ENCODE measurements at places on chromosomes 2 and 18.

GRCh38 chr2:205407984-205408383 lies 274.3 kb upstream of the NRP2 start:
- DNase-seq: no peak

DNA sequence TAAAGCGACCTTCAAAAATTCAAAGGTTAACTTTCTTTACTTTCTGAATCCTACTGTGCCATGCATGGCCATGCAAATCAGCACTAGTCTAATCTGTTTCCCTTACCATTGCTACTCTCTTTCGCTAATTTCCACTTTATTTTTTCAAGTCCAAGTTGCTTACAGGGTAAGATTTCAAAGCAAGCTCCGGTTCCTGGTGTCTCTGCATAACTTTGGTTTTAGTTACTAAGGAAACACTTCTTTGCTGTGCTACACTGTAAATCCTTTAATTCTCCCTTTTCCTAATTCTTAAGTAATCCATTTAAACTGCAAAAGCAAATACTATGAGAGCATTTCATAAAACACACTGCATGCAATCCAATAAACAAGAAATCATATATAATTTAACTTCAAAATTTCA lies 383.5 kb upstream of the LYPD1 start:
- no peak for DNase-seq

GRCh38 chr18:69898241-69898861 lies 49.3 kb downstream of the CD226 start:
- no peak for DNase-seq

DNA sequence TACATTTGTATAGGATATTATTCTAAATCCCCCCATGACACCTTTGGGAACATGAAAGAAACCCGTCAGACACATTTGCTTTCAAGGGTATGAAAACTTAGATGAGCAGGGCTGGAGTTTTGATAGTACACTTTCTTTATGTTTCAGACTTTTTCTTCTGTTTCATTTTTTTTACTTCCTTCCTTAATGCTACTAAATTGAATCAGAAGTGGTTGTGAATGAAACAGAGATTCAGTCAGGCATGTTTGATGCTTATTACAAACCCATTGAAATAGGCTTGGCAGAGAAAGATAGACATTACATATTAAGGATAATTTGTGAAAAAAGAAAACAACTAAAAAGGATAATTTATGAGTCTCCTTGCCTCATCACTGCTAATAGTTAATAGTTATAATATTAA lies 26.8 kb downstream of the SLC30A6 start:
- no peak for DNase-seq

- no peak for DNase-seq
These were observed 89.2 kb downstream of the NYAP2 start for GRCh38 chr2:225488743-225489142.

GRCh38 chr2:133130548-133131246 lies 437.6 kb downstream of the NCKAP5 start:
- peak; percentile 9 for DNase-seq

GRCh38 chr2:6828299-6828584 lies 37.5 kb downstream of the CMPK2 start:
- peak; percentile 75 for DNase-seq

DNA sequence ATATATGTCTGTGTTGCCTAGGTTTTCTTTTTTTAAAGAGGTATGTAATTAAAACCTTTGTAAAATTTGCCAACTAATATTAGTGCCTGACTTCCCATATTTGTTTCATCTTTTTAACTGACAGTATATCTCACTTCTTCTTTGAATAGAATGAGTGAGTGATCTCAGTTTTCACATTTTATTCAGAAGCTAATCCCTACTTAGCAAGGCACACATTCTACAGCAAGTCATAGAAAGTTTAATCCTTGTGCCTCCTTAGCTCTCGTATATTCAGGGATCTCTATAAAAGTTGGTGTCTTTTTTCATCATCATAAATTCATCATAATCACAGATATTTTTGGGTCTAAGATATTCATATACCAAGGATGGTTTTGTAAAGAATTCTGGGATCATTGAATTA lies 66.6 kb downstream of the RIF1 start:
- no peak for DNase-seq

- DNase-seq: no peak
These were observed 107.4 kb downstream of the PXDN start for GRCh38 chr2:1636791-1637415.

DNA sequence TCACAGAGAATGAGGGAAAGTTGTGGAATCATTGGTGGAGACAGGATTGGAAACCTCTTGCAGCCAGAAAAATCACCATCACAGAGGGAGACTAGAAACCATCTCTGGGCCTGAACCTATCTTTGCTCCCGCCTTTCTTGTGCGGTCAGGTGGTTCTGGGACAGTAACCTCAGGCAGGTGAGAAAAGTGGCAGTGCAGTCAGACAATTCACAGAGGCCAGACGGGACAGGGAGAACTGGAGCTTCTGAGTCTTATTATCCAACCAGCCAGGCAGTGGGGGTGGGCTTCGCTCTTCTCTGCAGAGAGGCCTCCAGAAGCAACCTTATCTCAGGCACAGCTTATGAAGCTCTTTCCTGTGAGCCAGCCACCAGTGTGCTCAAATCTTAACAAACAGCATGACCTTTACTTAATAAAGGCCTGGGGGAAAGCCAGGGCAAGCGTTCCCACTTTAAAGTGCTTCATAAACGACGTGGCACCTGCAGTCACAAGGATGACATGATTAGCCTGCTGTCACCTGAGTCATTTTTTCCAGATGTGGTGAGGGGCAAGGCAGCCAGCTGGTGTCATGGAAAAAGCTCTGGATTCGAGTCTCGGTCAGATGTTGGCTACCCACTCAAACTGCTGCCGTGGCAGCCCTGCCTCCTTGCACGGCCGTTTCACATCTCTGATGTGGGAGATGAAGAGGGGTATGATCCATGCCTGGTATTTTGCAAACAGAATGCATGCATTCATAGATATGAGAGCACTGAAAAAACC lies 109.7 kb downstream of the B3GNT2 start:
- DNase-seq: no peak

DNA sequence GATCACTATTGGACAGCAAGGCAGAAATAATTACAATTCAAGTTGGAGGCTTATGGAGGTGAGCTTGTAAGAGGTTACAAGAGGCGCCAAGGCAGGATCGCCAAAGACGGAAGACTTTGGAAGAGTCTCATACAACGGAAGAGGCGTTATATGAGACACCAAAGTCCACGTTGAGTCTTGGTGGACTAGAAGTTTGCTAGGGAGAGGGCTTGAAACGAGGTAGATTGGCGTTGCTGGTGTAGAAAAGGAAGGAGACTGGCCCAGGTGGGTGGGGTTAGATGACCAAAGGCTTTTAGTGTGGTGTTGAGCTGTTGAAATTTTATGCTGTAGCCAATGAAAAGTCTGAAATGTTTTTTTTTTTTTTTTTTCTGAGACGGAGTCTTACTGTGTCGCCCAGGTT lies 1.4 kb downstream of the MSH2 start:
- no peak for DNase-seq

DNA sequence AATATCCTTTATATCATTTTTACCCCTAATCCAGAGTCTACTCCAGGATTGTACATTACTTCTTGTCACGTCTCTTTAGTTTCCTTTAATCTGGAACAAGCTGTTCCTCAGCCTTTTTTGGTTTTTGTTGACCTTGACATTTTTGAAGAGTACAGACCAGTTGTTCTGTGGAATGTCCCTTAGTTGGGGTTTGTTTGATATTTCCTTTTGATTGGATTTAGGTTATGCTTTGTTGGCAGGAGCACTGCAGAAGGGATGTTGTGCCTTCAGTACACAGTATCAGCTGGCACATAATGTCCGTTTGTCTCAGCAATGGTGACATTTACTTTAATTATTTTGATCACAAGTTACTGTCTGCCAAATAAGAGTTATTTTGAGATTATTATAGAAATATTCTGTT lies 160.6 kb downstream of the MEIS1 start:
- no peak for DNase-seq

- DNase-seq: no peak
These were observed 235.9 kb downstream of the TFCP2L1 start for GRCh38 chr2:121049131-121049530.

- DNase-seq: no peak
These were observed 2.0 kb upstream of the EN1 start for GRCh38 chr2:118849226-118850167.
